ENCODE measurements at places on chromosomes 16 and 17.

DNA sequence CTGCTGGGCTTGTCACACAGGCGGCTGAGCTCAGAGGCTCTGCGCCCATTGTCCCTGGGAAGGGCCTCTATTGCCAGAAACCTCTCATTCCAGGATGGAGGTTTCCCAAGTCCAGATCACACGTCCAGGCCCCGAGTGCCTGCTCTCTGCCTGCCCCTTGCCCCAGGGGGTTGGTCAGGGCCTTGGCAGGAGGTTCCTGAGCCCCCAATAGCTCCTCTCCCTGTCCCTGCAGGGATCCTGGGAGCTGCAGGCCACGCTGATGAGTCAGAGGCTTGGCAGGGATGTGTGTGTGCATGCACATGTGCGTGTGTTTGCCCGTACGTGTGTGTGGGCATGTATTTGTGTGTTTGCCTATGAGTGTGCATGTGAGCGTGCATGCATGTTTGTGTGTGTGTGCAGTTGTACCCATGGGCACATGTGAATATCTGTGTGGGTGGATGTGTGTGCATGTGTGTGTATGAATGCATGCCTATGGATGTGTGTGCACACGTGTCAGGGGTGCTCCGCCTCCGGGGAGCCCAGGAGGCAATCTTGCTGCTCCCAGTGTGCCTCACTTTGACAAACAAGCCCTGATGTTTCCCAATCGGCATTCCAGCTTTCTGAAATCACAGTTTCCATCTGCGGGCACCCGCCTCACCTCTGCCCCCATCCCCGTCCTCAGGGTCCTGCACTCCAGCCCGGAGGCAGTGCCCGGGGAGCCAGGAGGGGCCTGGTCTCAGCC is 98.4 kb upstream of the GSE1 start:
- DNase-seq = no peak

GRCh38 chr16:10824111-10824893 is 5.7 kb upstream of the TVP23A start:
- DNase-seq = no peak

DNA sequence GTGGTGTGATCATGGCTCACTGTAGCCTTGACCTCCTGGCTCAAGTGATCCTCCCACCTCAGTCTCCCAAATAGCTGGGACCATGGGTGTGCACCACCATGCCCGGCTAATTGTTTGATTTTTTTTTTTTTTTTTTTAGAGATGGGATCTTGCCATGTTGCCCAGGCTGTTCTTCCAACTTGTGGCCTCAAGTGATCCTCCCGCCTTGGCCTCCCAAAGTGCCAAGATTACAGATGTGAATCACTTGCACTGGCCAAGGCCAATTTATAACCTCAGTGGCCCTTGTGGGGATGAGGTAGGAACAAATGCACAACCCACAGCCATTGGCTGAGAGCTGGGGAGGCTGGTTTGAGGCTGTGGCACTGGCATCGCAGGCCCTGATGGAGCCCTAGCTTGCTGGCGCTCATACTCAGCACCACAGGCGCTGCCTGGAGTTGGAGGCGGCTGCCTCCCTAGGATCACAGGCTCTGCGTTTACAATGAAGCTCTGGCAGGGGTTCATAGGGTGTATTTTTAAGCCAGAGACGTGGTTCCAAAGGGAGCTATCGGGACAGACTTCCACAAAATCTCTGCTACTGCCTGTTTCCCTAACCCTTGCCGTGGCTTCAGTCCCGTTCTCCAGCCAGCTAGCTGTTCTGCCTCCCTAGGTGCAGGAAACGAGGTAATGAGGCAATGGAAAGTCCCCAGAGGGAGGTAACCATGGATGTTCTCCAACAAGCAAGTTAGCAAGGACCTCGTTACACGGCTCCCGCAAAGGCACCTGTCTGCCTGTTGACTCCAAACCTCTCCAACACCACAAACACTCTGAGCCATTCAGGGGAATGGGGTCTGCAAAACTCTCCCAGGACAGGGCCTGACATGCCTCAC is 2.9 kb downstream of the ABCA3 start:
- no peak for DNase-seq

DNA sequence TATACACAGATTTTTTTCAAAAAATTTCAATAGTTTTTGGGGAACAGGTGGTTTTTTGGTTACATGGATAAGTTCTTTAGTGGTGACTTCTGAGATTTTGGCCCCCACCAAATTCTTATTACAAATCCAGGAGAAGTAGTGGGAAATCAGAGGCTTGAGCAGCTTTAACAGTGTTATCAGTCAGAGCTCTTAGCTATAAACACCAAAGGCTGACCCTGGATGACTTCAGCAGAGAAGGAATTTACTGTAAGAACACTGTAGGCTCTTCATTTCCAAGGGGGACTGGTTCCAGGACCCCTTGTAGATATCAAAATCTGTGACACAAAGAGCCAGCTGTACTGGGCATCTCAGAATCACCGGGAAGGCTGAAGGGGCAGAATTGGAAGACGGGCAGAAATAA is 17.8 kb downstream of the MPHOSPH6 start:
- no peak for DNase-seq

DNA sequence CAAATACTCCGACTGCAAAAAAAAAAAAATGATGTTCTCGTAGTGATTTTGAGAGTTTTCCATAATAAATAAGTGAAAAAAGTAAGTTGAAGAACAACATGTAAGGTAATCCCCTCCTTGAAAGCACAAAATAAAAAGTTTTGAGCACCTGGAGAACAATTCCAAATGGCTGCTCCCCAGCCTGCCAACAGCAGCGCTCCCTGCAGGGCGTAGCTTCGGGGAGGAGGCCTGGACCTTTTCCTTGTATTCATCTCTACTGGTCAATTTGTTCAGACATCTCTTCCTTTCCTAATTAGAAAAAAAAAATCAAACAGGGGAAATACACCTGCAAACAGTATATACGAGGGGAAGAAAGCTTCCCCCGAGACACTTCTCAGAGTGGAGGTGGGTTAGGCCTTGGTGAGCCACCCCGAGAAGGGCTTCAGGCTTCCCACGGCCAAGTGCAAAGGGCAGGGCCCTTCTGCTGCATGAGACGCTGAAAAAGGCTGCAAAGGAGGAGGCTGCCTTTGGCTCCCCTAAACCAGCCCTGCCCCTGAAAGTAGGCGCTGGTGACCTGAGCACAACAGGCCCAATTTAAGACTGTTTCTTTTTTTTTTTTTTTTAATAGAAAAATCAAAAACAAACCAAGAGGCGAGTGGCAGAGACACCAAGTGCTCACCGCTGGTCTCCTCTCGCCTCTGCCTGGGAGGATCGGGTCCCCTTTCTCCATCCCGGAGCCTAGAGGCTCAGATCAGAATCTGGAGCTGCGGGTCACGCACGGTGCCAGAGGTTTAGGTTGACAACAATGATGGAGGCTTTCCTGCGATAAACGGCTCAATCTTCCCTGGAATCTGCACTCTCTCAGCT is 193.1 kb upstream of the FOXF1 start:
- no peak for DNase-seq

- no peak for DNase-seq
These were observed 174.6 kb downstream of the PMP22 start for GRCh38 chr17:15090533-15090932.

All from activated effector memory CD4-positive, alpha-beta T cell treated with Interleukin-2 at 50 U/mL for 16 hours (primary cell).